HS-5 (cell line): ENCODE measurements at places on chromosomes 4 and X.

- no peak for DNase-seq
Measured at GRCh38 chr4:187333151-187333550, 609.5 kb upstream of the FAT1 start.

DNA sequence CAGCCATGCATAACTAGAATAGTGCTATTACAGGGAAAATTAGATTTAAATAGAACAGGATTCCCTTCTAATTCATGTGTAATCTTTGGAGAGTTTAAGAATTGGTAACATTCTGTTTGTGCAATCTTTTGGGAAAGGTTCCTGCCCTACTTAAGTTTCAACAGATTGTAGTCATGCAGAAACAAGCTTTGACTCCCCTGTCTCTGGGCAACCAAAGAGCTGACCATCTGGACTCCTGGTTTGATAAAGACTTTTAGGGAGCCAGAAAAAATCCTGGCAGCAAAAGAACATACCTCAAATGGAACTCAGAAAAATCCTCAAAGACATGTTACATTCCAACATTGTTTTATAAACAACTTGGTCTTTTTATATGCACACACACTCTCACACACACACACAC lies 191.1 kb upstream of the NEIL3 start:
- DNase-seq, result peak; percentile 88

DNA sequence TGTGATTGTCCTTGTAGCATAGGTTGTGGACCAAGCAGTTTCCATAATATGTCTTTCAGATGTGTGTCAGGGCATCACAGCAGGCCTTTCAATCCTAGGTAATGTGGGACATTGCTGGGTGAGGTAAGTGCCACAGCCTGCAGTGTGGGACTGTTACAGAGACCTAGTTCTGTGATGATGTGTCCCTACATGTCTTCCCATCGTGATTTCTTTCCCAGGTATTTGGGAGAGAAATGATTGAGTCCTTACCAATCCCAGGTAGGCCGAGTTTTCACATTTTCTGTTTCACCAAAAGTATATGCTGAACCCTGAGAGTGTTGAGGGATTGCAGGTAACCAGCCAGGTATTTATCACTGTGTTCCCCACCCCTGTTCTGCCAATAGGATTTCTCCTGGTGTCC lies 10.6 kb upstream of the ATXN3L start:
- DNase-seq, result no peak

GRCh38 chr4:71186566-71187403 lies 152.0 kb upstream of the SLC4A4 start:
- DNase-seq, result no peak

DNA sequence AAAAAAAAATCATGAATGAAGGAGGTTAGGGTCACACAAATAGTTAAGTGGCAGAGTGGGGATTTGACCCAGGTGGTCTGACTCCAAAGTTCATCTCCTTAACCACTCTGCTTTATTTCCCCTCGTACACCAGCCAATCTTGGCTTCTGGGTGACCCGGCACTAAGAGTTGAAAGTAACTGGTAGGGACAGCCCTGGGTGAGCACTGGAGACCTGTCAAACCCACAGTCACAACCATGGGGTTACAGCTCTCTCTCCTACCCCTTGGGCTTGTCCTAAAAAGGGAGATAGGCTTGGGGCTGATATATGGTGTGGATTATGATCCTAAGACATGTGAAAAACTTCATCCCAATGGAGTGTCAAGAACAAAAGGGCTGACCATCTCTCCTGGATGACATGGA lies 12.5 kb downstream of the IGFBP7 start:
- no peak for DNase-seq
